ENCODE measurements at places on chromosomes 6 and 20. TPM values are rescaled to one million over a fixed set of nuclear protein-coding genes. Genes with fewer than 3 reads are reported as not detected.

GPX5 gene
- not detected for total RNA-seq

STMND1 gene
- total RNA-seq = not detected

DNAAF9 gene
- 18.4 TPM for total RNA-seq

FAM83B gene
- not detected for total RNA-seq

AMD1 gene
- total RNA-seq = 42.5 TPM

OOEP gene
- total RNA-seq = not detected

CGAS gene
- total RNA-seq = 5.6 TPM

CCN2 gene
- 176 TPM for total RNA-seq

NCOA7 gene
- total RNA-seq = 71.8 TPM

SGK2 gene
- total RNA-seq = 0.74 TPM
